ENCODE measurements at places on chromosomes 1 and 21.

GRCh38 chr1:33716976-33717688 is 146.7 kb upstream of the HMGB4 start:
- DNase-seq: no peak

DNA sequence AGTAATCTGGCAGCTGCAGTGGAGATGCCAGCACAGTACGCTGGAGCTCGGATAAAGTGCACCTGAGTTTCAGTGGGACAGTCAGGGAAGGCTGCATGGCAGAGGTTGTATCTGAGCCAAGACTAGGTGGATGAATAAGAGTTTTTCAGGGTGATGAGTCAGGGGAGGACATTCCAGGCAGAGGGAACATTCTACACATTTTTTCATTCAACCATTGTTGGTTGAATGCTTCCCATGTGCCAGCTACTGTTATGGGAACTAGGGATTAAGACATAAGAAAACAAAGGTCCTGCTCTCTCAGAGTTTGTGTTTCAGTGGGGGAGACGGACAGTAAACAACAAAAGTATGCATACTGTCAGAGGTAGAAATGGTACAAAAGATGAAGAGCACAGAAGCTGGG is 5.2 kb downstream of the LEPR start:
- no peak for DNase-seq

GRCh38 chr1:203216274-203217138 is 13.0 kb downstream of the CHIT1 start:
- DNase-seq: no peak

DNA sequence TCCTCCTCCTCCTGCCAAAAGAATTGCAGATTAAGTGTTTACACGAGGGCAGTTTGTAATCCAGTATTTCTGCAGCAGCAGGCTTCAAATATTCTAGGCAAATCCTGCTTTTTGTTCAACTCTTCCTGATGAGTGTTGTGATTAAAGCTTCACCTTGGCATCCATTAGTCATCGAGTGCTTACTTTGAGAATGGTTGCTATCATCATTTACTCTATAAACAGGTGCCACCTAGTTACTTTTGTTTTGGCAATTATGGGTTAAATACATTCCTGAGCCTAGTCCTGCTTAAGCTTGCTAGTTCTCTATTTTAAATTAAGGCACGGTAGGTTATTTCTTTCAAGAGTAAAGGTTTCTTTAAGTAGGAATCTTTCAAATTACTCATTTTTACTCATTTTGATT is 20.3 kb downstream of the PDC start:
- DNase-seq: no peak

DNA sequence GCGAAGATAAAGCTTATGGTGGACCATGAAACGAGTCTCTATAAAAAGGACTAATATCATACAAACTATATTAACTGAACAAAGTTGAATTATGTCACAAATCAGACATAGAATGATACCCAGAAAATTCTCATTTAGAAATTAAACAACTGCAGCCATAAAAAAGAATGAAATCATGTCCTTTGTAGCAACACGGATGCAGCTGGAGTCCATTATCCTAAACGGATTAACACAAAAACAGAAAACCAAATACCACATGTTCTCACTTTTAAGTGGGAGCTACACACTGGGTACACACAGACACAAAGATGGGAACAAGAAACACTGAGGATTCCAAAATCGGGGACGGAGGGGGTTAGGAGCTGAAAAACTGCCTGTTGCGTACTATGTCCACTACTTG is 11.5 kb downstream of the COP1 start:
- DNase-seq: no peak

GRCh38 chr1:208509072-208509471 is 264.9 kb upstream of the PLXNA2 start:
- no peak for DNase-seq

DNA sequence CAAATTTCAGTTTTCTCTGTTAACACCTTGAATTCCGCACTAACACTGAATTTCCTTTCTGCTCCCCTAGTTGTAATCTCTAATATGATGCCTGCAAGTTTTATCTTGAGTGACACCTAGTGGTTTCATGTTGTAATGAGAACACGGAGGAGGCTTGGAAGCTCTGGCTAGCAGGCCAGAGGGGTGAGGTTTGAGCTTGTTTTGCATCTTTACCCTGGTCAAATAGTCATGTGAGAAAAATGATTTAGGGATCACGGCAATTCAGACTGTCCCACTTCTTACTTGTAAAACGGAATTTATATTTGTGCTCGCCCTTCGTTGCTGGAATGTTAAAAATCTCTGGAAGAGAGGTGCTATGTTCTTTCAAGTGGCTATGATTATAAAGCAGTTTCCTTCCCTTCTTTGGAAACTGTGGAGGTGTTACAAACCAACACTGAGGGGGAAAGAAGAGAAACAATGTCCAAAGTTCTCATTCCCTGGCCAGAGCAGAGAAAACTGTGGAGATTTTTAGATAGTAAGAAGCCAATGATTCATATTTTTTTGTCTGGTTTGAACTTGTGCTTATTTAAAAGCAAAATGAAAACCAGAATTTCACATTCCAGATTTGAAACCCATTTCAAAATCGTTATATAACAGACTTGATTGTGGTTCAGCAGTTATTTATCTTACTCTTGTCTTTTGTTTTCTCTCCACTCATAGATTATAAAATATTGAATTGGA is 5.3 kb upstream of the MROH9 start:
- no peak for DNase-seq

GRCh38 chr1:5743435-5744095 is 248.7 kb downstream of the NPHP4 start:
- DNase-seq: no peak

DNA sequence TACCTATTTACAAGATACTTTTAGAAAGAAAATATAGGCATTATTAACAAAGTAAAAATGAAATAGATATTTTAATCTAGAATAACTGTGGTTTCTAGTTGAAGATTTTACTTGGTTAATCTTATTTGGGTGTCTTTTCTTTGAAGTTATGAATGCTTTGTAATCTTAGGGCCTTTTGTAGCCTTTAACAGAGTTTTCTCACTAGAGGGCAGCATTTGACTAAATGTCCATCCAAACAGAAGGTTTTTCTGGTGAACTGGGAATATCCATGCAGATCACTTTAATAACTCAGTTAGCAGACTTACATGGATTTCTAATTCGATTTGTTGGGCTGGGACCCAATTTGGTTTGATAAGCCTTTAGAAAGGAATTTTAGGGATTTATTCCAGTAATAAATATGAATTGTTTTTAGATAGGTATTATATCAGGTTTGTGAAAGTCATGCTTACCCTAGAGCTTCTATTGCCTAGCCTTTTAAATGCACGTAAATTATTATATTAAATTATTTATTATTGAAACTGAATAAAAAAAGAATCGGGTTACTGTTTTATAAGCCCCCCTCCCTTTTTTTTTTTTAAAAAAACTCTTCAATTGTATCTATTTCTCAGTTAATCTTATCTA is 119.7 kb downstream of the ZNF326 start:
- no peak for DNase-seq

GRCh38 chr21:45043541-45044020 is 30.8 kb upstream of the ADARB1 start:
- DNase-seq: no peak

DNA sequence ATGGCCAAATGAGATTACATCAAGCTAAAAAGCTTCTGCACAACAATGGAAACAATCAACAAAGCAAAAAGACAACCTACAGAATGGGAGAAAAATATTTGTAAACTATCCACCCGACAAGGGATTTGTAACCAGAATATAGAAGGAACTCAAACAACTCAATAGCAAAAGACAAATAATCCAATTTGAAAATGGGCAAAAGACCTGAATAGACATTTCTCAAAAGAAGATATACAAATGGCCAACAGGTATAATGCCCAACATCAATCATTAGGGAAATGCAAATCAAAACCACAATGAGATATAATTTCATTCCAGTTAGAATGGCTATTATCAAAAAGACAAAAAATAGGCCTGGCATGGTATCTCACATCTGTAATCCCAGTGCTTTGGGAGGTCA is 140.0 kb downstream of the GLUL start:
- DNase-seq: no peak

DNA sequence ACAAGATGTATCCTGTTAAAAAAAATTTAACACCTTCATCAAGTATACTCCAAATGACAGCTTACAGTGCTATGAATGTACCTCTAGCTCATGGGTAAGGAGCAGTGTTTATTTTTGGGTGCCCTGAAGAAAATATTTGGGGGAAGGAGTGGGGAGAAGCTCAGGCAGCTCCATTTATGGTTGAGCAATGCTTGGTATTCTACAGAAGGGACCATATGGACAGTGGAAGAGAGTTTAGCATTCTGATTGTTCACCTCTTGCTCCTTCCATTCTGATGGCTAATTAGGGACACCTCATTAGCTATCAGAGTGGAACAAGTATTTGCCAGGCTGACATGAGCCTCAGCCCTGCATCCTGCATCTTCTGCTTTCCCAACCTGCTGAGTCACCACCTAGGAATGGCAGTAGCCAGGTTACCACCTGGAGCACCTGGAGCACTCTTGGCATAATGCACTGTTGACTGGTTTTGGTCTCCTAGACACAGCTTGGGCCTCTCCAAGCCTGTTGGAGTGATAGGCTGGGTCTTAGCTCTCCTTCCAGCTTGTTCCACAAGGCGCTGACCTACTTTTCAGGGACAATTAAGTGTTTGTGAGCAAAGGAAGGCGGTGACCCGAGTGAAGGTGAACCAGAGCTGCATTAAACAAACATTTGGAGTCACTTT is 62.0 kb upstream of the MACF1 start:
- DNase-seq: no peak

- DNase-seq: no peak
Observed at GRCh38 chr1:169345511-169345910, 22.1 kb downstream of the NME7 start.

DNA sequence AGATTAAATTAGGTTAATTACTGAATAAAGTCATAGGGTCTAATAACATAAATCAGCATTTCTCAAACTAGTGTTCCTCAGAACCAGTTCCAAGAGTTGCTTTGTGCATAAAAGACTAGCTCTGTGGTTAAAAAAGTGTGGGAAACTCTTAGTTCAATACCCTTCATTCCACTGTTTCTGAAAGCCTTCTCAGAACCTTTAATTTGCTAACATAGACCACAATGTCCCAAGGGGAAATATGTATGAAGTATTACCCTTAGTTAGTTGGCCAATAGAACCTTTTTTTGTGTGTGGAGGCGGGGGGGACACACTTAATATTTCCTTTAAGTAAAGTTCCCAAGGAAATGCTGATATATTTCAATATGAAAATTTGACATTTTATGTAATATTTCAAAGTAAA is 20.4 kb downstream of the ODF2L start:
- no peak for DNase-seq

GRCh38 chr1:173329726-173330125 is 122.6 kb upstream of the TNFSF4 start:
- no peak for DNase-seq

- DNase-seq: no peak
Observed at GRCh38 chr1:92065042-92065441, 10.2 kb downstream of the SETSIP start.

DNA sequence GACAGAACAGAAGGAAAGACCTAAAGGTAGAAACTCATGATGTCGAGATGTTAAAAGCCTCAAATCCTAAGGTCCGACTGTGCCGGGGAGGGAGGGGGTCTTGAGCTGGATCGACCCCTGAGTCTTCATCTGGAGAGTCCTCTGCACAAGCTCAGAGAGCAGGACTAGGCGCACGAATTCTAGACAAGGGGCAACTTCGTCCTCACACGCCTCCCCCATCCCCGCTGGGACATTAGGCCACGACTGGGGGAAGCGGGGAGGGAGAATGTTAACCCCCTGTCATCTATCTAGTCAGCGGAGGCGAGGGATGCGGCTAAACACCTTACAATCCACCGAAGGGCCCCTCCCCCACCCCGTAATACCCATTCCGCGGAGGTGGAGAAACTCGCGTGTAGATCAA is 94.7 kb downstream of the PRKAB2 start:
- no peak for DNase-seq

DNA sequence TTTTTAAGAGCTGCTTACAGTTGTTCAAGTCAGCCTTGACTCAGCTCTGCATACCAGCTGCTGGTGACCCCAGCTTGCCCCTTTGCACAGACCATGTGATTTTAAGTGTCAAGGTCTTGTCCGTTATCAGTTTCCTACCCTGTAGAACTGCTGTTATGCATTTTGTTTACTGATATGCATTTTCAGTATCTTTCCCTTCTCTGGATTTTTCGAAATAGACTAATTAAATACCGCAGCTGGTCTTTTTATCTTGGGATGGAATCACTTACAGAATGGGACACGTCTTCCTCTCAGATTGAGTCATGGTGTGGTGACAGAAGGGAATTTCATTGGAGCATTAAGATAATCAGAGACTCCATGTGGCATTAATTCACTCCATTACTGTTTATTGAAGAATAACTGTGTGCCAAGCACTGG is 145.6 kb downstream of the FMN2 start:
- DNase-seq: no peak

DNA sequence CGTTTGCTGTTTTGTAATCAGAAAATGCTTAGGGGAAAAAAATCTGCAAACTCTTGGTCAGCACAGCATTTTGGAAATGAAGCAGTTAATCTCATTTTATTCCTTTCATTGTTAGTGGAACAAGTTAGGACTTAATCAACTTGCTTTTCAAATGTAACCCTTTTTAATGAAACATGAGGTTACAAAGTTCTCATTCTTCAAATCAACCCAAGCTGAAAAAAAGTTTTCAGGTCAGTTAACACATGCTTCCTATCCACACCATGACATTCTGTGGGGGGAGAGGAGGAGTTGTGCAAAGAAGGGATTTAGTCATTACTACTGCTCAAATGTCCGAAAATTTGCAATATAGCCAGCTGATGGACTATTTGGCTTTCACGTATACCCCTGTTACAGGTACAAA is 283.2 kb upstream of the LYPLAL1 start:
- DNase-seq: no peak

DNA sequence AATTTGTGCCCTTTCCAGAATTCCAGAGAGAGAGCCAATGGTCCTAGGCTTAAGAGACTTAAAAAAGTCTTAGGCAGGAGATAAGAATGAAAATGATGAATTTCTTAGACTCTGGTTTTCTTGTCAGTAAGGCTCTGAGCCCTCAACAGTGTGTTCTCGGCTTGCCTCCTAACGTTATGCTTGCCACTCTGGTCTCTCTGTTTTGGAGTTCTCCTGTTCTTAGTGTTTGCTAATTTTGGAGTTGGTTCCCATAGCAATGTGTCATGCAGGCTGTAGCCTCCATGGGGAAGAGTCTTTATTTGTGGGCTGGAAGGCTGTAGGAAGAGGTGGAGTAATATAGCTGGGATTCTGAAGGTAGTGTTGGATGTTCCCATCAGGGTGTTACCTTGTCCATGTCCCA is 19.9 kb downstream of the TBX19 start:
- DNase-seq: no peak

DNA sequence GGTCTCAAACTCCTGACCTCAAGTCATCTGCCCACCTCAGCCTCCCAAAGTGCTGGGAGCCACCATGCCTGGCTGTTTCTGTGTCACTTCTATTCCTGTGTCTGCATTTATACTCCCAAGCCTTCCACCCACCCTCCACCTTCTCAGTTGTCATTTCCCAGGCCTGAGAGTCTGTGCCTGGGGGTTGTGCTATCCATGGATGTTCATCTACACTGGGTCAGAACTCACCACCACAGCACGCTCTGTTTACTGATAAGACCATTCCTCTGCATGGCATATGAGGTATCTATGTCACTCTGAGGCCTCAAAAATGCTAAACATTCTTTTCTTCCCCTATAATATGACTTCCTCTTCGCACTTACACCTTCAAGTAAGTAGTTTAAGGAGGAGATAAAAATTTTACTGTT is 6.1 kb downstream of the NENF start:
- DNase-seq: no peak

Measured in activated gamma-delta T cell (primary cell).